T-helper 22 cell (primary cell): ENCODE measurements at places on chromosomes 2 and 18.

GRCh38 chr2:8849327-8849726 lies 11.9 kb upstream of the KIDINS220 start:
- no peak for DNase-seq

- DNase-seq = no peak
Measured at GRCh38 chr18:44979748-44980147, 299.1 kb downstream of the SETBP1 start.

DNA sequence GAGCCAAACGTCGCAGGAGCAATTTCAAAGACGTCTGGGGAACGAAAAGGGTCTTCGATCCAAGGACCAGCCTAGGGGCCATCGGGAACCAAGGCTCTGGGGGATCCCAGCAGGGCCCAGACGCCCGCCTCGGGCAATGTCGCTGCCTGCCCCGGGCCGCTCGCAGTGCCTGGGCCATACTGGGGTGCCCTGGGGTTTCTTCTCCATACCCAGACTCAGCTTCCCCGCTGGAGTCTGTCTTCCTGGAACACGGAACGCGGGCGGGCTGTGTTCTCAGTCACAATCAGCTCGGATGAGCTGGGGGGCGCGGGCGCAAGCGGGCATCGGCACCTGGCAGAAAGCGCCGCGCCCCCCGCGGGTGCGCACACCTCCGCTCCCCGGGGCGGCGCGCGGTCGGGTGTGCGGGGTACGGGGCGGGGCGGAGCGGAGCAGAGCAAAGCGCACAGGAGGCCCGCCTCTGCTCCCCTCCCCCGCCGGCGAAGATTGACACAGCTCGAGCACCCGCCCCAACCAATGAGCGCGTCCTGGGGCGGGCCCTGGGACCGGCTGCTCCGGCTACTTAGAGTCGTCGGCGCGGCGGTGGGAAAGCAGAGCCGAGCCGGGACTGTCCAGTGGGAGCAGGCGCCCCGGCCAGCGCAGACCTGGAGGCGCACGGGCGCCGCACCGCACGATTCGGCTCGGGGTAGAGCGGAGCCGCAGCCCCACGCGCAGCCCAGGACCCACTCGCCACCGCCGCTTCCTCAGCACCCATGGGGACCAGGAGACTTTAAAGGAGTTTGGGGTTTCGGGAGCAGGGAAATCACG lies at the start of gene LRATD1:
Gene LRATD1, plus strand, starts transcription at position 585 of the 804 bp plus-strand sequence. CDS start 1,263 bp downstream, outside the sequence.
- no peak for DNase-seq

GRCh38 chr18:48801728-48802542 lies 148.8 kb downstream of the SMAD7 start:
- no peak for DNase-seq

DNA sequence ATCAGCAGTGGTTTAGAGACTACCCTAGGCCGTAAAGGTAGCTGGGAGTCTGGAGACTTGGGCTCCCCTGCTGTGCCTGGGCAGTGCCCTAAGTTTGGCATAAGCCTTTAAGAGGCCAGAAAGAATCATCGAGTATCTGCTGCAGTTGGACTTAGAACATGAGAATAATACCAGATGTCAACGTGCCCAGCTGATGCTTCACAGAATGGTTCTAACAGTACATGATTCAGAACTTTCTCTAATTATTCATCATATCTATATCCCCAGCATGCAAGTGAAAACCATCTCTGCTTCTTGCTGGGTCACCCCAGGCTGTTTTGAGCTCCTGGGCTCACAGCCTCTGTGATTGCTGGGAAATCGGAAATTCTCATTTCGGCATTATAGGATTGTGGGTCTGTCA lies 118.1 kb downstream of the NCK2 start:
- no peak for DNase-seq

- DNase-seq = no peak
Measured at GRCh38 chr18:54388203-54389142, 30.8 kb downstream of the C18orf54 start.

DNA sequence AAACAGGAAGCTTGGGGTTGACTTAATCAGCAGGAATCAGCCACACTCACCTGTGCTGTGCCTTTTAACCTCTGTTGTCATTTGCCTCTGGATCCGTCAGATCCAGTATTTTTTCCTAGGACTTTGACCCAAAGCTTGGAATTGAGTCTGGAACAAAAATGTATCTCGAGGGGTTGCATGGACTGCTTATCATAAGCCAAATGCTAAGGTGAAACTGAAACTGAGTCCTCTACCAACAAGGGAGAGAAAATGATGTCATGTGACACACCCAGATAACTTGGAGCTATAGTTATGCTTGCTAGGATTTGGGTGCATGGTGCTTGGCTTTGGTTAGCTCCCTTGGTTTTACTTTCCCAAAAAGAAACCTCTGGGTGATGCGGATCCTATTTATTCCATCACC lies 2158.6 kb upstream of the PIK3C3 start:
- DNase-seq = no peak

DNA sequence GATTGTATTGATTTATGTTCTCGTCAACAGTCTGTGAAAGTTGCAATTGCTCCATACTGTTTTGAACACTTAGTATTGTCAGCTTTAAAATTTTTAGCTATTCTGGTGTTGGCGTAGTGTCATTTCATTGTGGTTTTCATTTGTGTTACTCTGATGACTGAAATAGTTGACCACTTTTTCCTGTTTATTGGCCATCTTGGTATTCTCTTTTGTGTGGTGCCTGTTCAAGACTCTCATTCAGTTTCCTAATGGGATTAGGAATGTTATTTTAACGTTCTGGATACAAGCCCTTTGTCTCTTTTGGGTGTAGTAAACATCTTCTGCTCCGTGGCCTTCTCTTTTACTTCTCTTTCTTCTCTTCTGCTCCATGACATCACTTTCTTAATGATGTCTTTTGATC lies 82.7 kb upstream of the SMAD2 start:
- no peak for DNase-seq

DNA sequence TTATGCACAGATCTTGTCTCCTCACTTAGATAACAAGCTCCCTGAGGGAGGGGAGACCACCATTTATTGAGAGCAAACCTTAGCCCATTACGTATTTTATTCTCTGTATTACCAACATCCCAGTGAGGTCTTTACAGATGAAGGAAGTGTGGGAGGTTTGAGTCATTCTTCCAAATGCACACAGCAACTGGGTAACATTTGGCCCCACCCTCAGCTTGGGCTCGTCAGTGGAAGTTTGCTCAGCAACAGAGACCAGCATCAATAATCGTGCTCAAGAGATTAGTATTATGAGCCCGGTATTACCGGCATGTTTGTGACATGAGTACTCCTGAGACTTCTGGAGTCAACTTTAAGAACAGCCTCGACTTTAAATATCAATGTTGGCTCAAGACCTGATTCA lies 168.6 kb downstream of the ETAA1 start:
- no peak for DNase-seq

DNA sequence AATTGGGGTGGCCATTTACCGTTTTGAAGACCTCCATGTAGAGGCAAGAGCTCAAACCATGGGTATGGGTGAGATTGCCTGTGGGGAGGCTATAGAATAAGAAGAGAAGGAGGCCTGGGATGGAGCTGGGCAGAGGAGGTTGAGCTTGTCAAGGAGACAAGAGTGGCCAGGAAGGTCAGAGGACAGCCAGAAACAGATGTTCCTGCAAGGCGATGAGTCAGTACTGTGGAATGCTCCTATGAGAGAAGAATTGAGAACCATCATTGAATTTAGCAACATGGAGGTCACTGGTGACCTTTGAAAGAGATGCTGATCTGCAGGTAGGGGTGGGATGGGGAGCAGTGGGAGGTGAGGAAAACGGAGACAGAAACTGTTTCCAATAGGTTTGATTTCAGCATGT lies 3.5 kb downstream of the ACSL3 start:
- DNase-seq = no peak

DNA sequence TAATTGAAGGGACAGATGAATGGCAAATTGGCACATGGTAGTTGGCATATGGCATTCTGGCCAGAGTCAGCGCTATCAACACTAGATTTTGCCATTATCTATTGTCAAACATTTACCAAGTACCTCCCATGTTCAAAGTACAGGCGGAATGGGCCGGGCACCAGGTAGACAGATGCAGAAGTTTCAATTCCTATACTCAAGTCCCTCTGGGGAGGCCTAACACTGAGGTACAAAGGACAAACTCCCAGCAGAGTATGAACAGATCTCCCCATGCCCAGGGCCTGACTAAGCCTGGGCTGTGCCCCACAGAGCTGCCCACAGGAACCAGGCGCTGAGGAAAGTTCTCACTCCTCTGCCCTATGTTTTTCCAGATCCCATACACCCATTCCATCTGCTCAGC lies 257.5 kb upstream of the KLHL29 start:
- DNase-seq = no peak

- DNase-seq = no peak
Measured at GRCh38 chr2:42106257-42106816, 58.5 kb downstream of the PKDCC start.

DNA sequence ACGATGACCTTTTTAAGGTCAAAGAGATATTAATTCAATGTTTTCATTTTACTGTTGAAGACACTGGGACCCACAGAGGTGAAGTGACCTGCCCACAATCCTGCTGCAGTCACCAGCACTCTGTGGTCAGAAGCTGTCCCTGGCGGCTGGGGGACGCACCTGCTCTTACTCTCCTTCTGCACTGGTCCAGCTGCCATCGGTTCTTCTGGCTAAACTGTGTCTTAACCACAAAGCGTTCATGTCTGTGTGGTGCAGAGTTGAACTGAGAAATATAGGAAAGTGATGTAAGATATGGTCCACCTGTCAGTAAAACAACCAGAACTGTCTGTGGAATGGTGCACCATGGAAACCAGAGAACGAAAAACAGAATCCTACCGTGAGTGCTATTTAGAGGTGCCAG lies 44.9 kb upstream of the SMIM21 start:
- no peak for DNase-seq

DNA sequence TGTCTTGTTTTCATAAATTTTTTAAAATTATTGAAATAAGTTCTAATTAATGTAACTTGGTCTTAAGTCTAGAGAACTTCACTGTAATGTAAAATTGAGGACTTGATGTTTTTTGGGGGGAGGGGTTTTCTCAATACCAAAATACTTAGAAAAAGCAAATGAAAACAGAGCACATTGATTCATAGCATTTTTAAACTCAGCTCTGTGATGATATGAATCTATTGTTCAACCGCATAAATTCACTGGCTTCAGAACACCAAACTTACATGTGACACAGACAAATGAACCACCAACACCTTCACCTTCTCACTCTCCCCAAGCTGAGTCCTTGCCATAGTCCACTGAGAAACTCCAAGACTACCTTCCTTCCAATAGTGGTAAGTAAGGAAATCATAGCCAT lies 108.2 kb downstream of the ZNF521 start:
- DNase-seq = no peak

- DNase-seq = no peak
Measured at GRCh38 chr18:36993068-36993467, 164.1 kb downstream of the KIAA1328 start.

DNA sequence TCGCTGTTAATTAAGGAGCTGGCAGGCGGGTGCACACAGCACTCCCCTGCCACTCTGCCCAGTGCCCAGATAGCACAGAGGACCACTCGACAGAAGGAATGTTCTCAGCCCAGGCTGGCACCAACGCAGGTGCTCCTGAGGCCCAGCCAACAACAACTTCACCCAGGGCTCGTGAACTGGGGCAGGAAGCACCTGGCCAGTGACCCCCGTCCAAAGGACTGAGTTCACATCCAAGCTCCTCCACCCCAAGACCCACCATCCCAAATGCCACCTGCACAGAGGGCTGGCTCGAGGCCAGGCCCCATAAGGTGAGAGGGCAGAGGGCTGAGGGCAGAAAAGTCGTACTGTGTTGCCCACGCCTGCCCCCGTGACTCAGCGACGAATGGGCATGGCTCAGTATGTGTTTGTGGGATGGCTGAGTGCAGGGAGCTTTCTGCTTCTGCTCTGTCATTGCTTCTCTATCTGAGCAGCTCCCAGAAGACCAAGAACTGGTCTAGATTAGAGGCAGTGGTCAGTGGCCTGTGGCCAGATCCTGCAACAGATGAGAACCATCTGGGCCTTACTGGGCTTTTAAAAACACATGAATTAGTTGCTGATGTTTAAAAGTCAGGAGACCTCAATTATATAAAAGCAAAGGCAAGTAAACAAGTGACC lies 68.4 kb downstream of the POLR1A start:
- peak; percentile 29 for DNase-seq

DNA sequence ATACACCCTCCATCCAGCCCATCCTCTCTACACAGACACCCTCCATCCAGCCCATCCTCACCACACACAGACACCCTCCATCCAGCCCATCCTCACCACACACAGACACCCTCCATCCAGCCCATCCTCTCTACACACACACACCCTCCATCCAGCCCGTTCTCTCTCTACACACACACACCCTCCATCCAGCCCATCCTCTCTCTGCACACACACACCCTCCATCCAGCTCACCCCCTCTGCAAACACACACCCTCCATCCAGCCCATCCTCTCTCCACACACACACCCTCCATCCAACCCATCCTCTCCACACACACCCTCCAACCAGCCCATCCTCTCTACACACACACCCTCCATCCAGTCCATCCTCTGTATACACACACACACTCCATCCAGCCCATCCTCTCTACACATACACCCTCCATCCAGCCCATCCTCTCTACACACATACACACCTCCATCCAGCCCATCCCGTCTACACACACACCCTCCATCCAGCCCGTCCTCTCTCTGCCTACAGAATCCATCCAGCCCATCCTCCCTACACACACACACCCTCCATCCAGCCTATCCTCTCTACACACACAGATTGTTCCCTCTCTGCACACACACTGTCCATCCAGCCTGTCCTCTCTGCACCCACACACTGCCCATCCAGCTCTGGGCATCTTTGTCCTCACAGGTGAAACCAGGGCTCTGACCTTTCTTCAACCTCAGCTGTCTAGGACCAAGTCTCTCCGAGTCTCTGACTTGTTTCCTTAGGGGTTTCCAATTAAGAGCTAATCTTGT lies 81.2 kb downstream of the EIPR1 start:
- no peak for DNase-seq

DNA sequence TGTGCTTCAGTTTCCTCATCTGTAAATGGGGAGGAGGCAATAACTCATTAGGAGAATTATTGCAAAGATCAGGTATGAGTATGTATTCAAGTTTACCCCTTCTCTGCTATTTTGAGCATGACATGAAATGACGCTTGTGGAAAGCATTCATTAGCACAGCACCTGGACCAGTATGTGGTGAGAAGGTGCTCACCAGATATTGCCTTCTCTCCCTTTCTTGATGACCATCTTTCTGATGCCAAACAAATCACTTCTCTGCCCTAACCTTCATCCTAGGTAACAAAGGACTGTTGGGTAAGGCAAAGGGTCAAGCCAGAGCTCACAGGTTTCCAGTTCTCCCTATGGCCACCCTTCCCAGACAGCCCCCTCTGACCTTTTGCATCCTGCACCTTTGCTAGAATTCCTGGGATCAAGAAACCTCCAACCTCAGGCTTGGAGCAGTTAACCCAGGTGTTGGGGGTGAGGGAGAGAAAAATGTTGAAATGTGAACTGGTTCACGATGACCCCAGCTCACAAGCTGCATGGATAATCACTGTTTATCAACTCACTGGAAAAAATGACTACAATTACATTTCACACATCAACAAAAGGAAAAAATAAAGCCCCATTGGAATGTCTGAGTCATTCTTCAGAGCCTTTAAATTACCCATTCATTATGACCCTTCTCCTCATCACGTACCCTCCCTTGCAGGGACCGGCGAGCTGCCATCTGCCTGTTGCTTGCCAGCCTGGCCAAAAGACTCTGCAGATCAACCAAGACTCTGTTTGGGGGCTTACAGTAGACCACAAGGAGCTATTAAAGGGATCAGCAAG lies 41.6 kb downstream of the LBH start:
- no peak for DNase-seq
